ENCODE measurements at places on chromosomes 13 and 19. TPM values are rescaled to one million over a fixed set of nuclear protein-coding genes. Genes with fewer than 3 reads are reported as not detected.

Gene GADD45GIP1
- 80.3 TPM for total RNA-seq

Gene C19orf81
- not detected for total RNA-seq

Gene MCF2L
- 45.4 TPM for total RNA-seq

Gene STXBP2
- total RNA-seq = 64.3 TPM

Gene FFAR2
- not detected for total RNA-seq

Gene ZNF667
- 2.5 TPM for total RNA-seq

Gene MPV17L2
- total RNA-seq = 10.3 TPM

Gene ZNF480
- total RNA-seq = 9.1 TPM

Gene ZSCAN4
- total RNA-seq = not detected

Gene ELF1
- total RNA-seq = 101 TPM

DNA sequence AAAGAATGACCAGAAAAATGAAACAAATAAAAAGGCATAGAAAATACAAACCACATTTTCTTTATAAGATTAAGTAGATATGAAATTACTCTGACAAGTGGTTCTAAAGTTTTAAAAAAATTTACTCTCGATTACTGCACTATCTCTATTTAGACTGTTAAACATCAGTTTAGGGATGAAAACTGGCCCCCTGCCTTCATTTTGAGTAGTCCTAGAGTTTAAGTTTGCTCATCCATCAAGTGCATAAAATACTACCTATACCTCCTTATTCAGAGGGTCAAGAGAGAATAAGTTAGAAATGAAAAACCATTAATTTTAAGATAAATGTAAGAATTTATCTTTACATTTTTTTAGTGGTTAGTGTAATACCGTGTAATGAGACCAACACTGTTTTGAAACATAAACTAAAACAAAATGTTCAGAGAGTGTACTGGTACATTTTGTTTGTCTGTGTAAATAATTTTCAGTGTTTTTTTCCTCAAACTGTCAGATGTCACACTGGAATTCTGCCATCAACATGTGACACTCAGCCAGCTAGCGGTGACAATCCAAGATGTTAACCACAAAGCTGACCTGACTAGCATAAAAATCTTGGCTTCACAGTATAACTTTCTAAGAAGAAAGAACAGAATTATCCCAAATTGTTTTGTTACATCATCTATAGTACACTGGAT lies 184.8 kb upstream of the PCDH20 start:
- no peak overlapping the region for H3K27ac ChIP-seq

- H3K27ac ChIP-seq = no peak overlapping the region
- no peaks in the 10 kb centered on the region for H3K36me3 ChIP-seq
- no peaks in the 10 kb centered on the region for H3K4me1 ChIP-seq
- no peak overlapping the region for H3K4me3 ChIP-seq
- DNase-seq = no peak
Measured at GRCh38 chr19:29247471-29247870, 34.5 kb upstream of the UQCRFS1 start.

- H3K27me3 ChIP-seq = no peaks in the 10 kb centered on the region
- no peak overlapping the region for H3K27ac ChIP-seq
- no peaks in the 10 kb centered on the region for H3K36me3 ChIP-seq
- H3K4me3 ChIP-seq = no peak overlapping the region
- no peak for DNase-seq
Measured at GRCh38 chr13:39886336-39886735, 230.9 kb downstream of the COG6 start.

DNA sequence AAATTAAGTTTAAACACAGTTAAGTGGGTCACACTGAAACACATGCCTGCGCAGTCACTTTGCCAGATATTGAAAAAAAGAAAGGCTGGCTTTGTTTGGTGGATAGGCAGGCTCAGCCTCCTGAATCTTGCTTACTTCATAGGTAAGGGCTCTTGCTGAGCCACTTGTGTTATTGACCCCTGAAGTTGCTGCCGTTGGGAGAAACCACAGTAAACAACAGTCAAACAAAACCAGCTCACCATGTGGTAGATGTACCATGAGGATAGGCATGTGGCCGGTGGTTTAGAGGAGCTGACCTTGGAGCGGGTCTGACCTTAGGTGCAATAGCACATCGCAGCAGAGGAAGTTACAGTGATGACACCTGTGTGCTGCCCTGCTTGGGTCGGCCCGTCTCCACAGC lies 52.2 kb downstream of the SPATA13 start:
- no peaks in the 10 kb centered on the region for H3K27me3 ChIP-seq
- H3K4me1 ChIP-seq = peaks cover 18% of the 10 kb centered on the region
- no peak for DNase-seq
- H3K27ac ChIP-seq = no peak overlapping the region
- no peaks in the 10 kb centered on the region for H3K36me3 ChIP-seq

DNA sequence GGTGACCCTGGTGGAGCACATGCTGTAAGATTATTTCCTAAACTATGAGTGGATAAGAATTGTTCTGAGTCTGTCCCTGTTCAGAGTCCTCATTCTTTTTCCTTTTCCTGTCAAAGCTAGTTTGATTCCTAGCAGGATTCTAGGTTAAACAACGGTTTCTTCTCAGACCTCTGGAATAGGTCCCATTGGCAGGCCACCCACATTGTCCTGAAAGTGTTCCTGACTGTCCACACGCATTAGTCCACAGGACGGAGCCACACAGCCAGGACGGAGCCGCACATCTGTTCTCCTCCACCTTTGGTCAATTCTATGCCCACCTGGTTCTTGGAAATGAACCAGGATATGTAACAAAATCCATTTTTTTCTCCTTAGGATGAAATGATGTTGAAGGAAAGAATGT lies 46.1 kb downstream of the ANKRD10 start:
- H3K4me1 ChIP-seq = peaks cover 30% of the 10 kb centered on the region
- no peak overlapping the region for H3K4me3 ChIP-seq
- peak overlapping the region; percentile 86 for H3K27ac ChIP-seq
- H3K27me3 ChIP-seq = no peaks in the 10 kb centered on the region
- no peak for DNase-seq
- no peaks in the 10 kb centered on the region for H3K36me3 ChIP-seq

DNA sequence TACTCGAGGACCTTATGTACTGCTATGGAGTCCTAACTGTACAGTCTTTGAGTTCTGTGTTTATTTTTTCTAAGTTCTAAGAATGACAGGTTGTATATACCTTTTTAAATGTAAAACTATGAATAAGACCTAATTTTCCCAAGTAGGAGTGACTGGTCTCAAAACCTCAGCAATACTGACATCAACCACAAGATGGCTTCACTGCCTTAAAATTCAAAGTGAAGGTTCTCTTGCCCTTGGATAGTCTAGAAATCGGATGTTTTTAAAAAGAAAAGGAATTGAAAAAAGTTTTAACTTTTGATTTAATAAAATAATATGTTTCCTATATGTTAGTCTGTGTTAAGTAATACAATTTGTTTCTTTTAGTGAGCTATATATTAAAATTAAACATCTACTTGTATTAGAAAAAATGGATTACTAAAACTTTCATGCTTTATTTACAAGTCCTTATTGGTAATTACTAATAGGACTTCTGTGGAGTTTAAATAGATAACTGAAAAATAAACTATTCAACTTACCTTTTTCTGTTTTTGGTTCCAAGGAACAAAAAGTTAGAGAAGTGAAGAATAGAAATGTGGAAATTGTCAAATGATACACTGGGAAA lies 52.0 kb downstream of the TDRD3 start:
- no peak overlapping the region for H3K27ac ChIP-seq
- no peaks in the 10 kb centered on the region for H3K4me1 ChIP-seq
- H3K36me3 ChIP-seq = no peaks in the 10 kb centered on the region

- no peak overlapping the region for H3K27ac ChIP-seq
- no peak overlapping the region for H3K4me3 ChIP-seq
- H3K4me1 ChIP-seq = no peaks in the 10 kb centered on the region
- DNase-seq = no peak
- H3K27me3 ChIP-seq = no peaks in the 10 kb centered on the region
Measured at GRCh38 chr13:38566519-38566918, 120.4 kb upstream of the FREM2 start.

DNA sequence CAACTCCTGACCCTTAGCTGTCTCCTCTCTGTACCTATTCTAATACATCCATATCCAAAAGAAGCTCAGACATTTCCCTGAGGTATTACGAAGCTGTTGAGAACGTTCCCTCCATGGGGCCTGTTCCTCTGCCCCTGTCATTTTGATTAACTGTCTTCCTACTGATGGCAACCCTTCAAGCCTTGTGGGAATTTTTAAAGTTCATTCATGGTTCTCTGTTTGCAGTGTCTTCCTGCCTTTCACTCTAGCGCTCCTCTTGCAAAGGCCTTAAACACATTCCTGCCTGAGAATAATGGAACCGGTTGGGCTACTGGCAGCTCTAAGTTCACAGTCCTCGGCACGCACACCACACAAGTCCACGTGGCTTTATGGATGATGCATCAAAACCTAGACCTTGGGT lies 66.1 kb downstream of the LHFPL6 start:
- DNase-seq = no peak
- no peak overlapping the region for H3K27ac ChIP-seq
- peaks cover 14% of the 10 kb centered on the region for H3K4me1 ChIP-seq
- no peaks in the 10 kb centered on the region for H3K36me3 ChIP-seq
- H3K27me3 ChIP-seq = no peaks in the 10 kb centered on the region
- no peak overlapping the region for H3K4me3 ChIP-seq

DNA sequence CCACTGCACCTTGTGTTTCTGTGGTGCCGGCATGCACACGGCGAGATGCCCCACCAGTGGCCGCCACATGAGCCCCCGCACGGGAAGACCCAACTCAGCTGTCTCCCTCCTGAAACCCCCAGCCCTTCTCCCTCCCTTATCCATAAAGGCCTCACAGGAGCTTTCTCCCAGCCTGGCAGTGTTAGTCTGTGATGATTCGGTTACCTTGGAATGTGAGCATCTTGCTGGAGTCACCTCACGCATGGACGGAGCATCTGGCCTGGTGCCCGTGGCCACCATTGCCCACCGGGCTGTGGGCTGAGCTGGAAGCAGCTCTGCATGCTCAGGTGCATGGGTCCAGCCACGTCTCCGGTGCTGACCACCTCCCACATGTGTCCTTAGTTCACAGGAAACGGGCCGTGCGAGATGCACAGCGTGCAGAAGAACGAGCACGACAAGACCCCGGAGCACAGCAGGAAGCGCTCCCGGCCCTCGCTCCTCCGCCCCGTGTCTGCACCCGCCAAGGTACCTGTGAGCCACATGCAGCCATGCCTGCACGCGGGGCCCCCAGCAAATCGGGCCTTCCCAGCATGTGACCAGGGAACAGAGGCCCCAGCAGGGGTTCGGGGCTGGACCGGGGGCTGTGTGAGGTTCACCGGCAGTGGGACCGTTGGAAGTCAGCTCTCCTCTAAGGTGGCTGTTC lies 22.0 kb downstream of the SIN3B start:
- H3K36me3 ChIP-seq = no peaks in the 10 kb centered on the region
- H3K27me3 ChIP-seq = no peaks in the 10 kb centered on the region
- no peak overlapping the region for H3K27ac ChIP-seq
- no peak overlapping the region for H3K4me3 ChIP-seq
- no peaks in the 10 kb centered on the region for H3K4me1 ChIP-seq
- DNase-seq = no peak

GRCh38 chr13:114025714-114026431 lies 52.0 kb upstream of the C13orf46 start:
- H3K4me1 ChIP-seq = peaks cover 22% of the 10 kb centered on the region
- no peak for DNase-seq
- H3K4me3 ChIP-seq = no peak overlapping the region
- H3K27ac ChIP-seq = peak overlapping the region; percentile 72

- H3K4me3 ChIP-seq = no peak overlapping the region
- no peaks in the 10 kb centered on the region for H3K4me1 ChIP-seq
- DNase-seq = no peak
- H3K36me3 ChIP-seq = no peaks in the 10 kb centered on the region
- no peak overlapping the region for H3K27ac ChIP-seq
Measured at GRCh38 chr19:28217022-28217421, 995.9 kb downstream of the UQCRFS1 start.

- H3K27me3 ChIP-seq = peaks cover 20% of the 10 kb centered on the region
- H3K4me3 ChIP-seq = no peak overlapping the region
- DNase-seq = no peak
- no peaks in the 10 kb centered on the region for H3K36me3 ChIP-seq
- H3K4me1 ChIP-seq = peaks cover 17% of the 10 kb centered on the region
- H3K27ac ChIP-seq = no peak overlapping the region
Measured at GRCh38 chr19:590396-590745, 690 bp downstream of the HCN2 start.

DNA sequence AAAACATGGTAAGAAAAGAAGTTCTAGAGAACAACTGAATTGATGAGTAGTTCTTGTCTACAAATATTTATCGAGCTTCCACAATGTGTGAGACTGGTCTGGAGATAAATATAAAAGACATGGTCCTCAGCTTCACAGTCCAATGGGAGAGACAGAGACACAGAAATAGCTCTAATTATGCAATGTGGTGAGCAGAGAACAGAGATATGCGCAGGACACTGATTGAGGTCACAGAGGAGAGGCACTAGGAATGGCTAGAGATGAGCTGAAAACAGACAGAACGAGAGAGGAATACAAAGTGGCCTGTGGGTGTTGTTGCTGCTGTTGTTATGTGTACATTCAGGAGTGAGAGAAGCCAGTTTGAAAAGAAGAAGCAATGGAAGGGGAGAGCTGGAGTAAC lies 53.2 kb downstream of the GPALPP1 start:
- H3K4me3 ChIP-seq = no peak overlapping the region
- no peak overlapping the region for H3K27ac ChIP-seq
- DNase-seq = no peak
- H3K27me3 ChIP-seq = no peaks in the 10 kb centered on the region

- H3K36me3 ChIP-seq = no peaks in the 10 kb centered on the region
- H3K27ac ChIP-seq = no peak overlapping the region
- no peaks in the 10 kb centered on the region for H3K27me3 ChIP-seq
- H3K4me1 ChIP-seq = peaks cover 58% of the 10 kb centered on the region
- no peak overlapping the region for H3K4me3 ChIP-seq
- no peak for DNase-seq
Measured at GRCh38 chr19:32672841-32673240, 2.1 kb downstream of the ANKRD27 start.

DNA sequence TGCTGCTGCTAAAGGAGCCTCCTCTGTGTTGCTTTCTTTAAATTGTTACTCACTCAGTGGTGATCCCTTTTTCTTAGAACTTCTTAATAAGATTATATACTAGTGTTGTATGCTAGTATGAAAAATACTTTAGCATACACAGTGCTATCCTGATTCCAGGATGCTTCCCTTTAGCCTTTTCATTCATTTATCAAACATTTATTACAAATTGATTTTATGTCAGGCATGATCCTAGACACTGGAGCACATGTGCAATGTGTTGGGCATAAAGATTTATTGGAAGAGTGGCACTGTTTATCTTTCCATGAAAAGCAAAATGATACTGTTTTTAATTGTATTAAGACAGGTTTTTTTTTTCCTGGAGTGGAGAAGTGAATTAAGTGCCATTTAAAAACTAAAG lies 249.6 kb downstream of the GPC5 start:
- no peak overlapping the region for H3K4me3 ChIP-seq
- H3K27me3 ChIP-seq = no peaks in the 10 kb centered on the region
- H3K36me3 ChIP-seq = no peaks in the 10 kb centered on the region
- DNase-seq = no peak

- H3K36me3 ChIP-seq = peaks cover 4% of the 10 kb centered on the region
- no peak overlapping the region for H3K27ac ChIP-seq
- no peak overlapping the region for H3K4me3 ChIP-seq
- DNase-seq = no peak
- H3K27me3 ChIP-seq = no peaks in the 10 kb centered on the region
- H3K4me1 ChIP-seq = no peaks in the 10 kb centered on the region
Measured at GRCh38 chr13:110471833-110472162, 89.7 kb downstream of the RAB20 start.
